ENCODE measurements at places on chromosomes 3 and 15. TPM values are rescaled to one million over a fixed set of nuclear protein-coding genes. Genes with fewer than 3 reads are reported as not detected.

DNA sequence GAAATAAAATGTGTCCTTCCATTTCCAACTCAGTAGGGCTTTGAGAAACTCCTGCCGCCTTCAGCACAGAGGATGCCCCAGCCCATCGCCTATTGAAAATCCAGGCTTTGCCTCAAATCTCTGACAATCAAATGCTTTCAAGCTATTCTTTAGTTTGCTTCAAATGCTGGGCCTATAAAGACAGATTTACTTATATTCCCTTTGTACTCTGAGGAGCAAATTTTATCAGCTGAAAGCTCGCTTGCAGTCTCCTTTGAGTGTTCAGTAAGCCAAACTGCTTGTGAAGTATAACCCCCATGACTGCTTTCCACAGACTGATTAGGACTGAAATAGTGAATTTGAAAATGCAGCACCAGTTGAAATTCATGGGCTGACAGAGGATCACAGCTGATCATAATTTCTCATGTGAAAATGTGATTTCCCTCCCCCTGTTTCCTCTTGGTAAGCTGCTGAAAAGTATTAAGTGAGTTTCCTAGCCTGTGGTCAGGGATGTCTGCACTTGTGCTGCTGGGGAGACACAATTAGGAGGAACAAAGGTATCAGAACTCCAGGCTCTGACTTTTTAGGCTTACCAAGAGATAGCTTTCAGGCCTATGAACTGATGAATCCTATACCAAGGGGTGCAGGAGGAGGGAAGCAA lies 563.4 kb upstream of the TGFBR2 start:
- no peak for DNase-seq

- no peak for DNase-seq
These were observed 1.4 kb upstream of the CHRNA7 start for GRCh38 chr15:32028921-32029320.

DNA sequence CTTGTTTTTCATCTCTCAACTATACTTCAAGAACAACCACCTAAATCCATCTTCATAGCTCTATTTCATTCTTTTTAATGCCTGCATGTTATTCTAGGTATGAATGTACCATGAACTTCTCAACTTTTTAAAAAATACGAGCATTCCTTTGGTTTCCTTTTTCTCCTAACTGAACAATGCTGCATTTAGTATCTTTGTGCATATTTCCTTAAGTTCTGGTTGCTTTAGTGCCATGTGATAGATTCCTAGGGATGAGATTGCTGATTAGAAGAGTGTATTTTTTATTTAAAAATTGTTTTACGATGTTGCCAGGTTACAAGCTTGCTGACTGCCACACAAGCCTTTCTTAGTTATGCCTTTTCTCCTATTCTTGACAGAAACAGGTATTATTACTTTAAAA lies 34.7 kb downstream of the PEX5L start:
- no peak for DNase-seq

DNA sequence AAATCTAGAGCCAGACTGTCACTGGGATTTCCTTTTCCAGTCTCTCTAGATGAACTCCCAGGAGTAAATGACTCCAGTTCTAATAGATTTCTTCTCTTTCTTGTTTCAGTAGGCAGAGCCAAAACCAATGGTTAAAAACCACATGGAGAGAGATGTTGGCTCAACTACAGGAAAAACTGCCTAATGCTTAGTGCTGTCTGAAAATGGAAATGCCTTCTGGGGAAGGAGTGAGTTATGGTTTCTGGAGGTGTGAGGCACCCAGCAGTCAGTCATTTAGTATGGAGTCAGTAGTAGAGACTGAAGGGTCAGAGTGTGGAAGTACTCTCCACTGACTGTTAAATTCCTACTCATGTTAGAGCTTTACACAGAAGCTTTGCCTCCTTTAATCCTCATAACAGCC lies 136.7 kb downstream of the CCNL1 start:
- no peak for DNase-seq

- no peak for DNase-seq
These were observed 903.6 kb downstream of the DIPK2A start for GRCh38 chr3:144875211-144875610.

Gene CD86
- total RNA-seq, result not detected

DNA sequence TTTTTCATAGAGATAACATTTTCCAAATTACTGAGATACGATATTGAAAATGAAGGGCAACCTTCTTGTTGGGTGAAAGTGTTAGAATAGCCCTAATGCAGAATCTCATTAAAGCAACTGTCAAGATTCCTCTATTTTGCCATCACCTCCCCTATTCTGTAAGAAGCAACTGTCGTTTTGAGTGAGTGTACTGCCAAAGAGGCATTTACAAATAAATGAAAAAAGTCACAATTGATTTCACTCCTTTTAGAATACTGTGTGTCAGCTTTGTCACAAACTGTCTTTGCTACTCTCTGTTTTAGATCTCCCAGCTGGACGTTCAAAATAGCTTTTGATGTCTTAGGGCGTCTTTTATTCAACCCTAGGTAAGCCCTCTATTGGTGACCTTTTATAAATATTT lies 322.8 kb upstream of the NAALADL2 start:
- no peak for DNase-seq

Gene OR5AC2
- not detected for total RNA-seq
